NB4 (cell line): ENCODE measurements at places on chromosomes 7 and 10.

GRCh38 chr10:28300027-28300426, 2.8 kb downstream of the MPP7 start:
- no peak for DNase-seq

- DNase-seq, result no peak
These were observed 11.0 kb downstream of the HECW1 start for GRCh38 chr7:43123457-43123856.

DNA sequence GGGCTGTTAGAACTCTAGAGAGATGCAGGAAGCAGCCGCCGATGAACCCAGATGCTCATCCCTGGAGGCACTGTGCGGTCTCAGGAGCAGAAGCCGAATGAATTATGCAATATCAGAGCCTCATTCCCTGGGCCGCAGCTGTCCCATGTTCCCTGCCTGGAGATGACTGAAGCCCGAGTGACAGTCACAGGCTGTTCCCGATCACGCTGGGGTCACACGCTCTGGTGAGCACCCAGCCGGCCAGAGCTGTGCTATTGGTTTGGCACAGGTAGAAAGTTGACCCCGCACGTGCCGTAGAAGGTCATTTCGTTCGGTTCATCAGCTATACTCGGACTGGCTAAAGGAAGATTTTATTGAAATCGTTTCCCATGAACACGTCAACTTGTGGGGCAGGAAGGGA, 140.5 kb upstream of the SH2B2 start:
- DNase-seq, result no peak

- no peak for DNase-seq
These were observed 155.1 kb upstream of the MBL2 start for GRCh38 chr10:52927678-52928077.

DNA sequence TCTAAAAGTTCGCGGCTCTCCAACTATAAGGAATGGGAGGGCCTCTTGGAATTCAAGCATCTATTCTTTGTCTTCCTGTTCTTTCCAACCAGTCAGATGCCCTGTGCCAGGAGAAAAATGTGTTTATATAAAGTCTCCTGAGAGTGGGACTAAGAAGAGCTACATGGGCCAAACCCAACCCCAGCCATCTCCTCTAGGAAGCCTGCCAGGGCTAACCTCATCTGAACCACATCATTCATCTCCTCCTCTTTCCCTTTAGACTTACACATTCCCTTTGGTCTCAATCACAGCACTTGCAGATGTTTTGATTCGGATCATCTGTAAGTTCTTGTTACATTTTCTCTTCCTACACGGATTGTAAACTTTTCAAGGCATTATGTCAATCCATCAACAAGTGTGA, 62.6 kb downstream of the DOCK4 start:
- no peak for DNase-seq

DNA sequence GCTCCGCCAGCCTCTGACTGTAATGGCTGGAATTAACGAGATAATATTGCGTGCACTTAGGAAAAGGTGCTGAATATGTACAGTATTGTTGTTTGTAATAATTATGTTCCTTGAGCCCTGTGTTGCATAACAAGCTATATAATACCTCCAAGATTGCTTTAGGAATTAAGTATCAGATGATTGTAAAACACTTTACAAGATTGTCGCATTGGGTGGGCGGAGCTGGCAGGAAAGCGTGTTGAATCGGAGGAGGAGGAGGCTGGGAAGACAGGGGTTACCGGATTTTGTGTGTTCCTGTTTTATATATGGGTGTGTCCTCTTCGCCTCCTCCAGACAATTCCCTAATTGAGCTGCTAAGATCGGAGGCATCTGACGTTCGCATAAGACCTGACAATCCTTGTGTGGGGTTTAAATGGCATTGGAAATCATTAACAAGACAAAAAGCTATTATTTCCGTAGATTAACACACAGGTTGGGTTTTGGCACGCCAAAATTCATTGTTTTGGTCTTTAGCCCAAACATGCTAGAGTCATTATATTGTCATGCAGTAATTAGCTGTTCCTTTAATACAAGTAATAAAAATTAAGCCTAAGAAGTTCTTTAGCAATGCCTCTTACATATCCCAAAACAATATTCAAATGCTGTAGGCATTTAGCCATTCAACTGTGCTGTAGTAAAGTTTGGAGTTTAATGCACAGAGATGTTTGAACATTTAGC, 192.9 kb upstream of the SH2B2 start:
- no peak for DNase-seq

- no peak for DNase-seq
These were observed 58.8 kb downstream of the STEAP1B start for GRCh38 chr7:22441157-22441556.

DNA sequence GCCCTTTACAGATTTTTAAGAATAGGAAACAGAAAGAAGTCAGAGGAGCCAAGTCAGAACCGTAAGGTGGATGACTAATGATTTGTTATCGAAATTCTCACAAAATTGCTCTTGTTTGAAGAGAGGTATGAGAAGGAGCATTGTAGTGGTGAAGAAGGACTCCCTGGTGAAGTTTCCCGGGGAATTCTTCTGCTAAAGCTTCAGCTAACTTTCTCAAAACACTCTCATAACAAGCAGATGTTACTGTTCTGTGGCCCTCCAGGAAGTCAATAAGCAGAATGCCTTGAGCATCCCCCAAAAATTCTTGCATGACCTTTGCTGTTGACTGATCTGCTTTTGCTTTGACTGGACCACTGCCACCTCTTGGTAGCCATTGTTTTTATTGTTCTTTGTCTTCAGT, 152.9 kb downstream of the HGF start:
- no peak for DNase-seq

DNA sequence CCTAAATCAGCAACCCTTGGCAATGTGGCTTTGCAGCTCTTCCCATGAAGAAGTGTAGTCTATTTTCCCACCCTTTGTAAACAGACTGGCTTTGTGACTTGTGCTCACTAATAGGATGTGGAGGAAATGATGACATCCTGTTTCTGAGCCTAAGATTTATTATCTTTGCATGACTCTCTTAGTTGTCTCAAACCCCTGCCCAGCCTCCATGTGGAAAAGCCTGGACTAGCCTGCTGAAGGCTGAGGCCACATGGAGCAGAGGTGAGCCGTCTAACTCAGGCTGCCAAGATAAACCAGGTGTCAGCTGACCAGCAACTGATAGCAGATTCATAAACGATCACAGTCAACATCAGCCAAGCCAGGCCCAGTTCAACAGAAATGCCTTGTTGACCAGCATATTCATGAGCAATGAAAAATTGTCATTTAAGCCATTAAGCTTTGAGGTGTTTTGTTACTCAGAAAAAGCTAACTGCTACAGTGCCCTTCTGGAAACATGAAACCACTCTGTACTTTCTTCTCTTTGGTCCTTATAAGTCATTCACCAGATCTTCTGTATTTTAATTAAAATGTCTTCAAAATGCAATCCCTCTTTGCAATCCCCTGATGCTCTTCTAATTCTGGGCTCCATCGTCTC, 586.3 kb upstream of the ANKRD30A start:
- peak; percentile 29 for DNase-seq

DNA sequence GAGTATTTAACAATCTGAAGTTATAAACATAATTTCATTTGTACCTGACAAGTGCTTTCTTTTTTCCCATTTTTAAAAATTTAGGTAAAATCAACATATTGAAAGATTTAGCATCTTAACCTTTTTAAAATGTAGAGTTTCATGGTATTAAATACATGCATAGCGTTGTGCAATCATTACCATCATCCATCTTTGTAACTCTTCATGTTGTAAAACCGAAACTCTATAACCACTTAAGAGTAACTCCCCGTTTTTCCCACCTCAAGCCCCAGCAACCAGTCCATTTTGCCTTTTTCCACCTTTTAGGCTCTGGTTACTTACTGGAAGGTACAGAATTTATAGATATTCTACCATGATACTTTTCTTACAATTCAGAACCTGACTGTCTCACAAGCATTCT, 892.5 kb downstream of the DNAJB9 start:
- DNase-seq, result no peak

DNA sequence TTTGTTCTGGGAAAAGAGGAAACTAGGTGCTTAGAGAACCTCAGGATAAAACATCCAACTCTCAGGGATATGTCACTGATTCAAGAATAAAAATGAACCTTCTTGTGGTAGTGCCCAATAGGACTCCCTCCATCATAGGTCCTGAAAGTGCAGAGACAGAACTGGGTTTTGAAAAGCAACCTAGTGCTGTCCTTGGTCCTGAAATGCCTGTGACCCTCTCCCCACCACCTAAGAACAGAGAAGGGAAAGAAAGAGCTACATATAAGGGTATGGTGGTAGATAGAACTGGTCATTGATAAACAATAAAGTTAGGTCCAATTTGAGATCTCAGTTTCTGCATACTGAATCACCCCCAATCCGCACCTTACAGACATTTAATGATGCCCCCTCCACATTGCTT, 953.3 kb downstream of the XPNPEP1 start:
- DNase-seq, result peak; percentile 49

DNA sequence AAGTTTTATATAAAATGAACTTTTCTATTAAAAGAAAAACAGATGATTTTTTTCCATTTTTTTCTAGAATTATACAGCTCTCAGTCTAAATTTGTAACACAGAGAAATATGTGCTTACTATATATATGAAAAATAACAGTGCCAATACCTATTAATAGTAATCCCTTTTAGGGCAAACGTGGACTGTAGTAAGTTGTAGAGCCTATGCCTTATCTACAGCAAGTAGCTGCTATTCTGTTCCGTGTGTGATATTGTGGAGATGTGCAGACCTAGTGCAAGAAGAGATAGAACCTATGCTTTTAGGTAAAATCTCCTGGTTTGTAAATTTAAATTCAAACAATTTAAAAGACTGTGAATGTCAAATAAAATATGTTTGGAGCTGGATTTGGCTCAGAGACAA, 72.9 kb downstream of the FAS start:
- DNase-seq, result no peak

GRCh38 chr7:101373812-101374614, 11.3 kb downstream of the COL26A1 start:
- no peak for DNase-seq

- DNase-seq, result no peak
These were observed 130.0 kb downstream of the CHRM2 start for GRCh38 chr7:136998495-136998894.

DNA sequence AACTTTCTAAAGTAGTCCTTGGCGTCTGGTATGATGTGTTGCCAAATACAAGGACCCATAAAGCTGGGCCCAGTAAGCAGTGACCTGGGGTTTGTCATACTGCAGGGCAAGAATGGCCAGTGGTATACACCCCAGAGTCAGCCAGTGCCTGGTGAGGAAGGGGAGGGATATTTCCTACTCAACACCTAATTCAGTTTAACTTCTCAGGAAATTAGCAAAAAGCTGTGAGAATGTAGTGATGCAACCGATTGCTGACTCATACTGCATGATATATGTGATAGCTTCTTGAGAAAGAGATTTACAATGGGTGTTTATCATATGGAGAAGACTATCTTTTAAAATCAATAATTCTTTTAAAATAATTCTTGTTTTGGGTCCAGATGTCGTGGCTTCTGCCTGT, 889.3 kb upstream of the CELF2 start:
- peak; percentile 11 for DNase-seq

GRCh38 chr10:79082631-79083596, 14.1 kb downstream of the ZMIZ1 start:
- DNase-seq, result no peak

- peak; percentile 98 for DNase-seq
These were observed 1.7 kb upstream of the MYO1G start for GRCh38 chr7:44980393-44981034.

DNA sequence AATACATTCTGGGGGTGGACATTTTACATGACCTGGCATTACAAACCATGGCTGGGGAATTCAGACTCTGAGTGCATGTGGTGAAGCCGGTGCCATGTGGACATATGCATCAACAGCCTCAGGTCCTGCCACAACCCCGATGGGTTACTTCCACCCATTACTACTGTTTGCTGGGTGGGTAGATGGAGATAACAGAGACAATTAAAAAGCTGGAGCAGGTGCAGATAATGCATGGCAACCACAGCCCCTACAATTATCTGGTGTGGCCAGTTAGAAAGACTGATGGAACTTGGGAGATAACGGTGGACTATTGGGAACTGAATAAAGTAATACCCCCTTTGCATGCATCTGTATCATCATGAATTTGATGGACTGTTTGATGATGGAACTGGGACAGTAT, 21.6 kb upstream of the ADAMTS14 start:
- DNase-seq, result no peak

DNA sequence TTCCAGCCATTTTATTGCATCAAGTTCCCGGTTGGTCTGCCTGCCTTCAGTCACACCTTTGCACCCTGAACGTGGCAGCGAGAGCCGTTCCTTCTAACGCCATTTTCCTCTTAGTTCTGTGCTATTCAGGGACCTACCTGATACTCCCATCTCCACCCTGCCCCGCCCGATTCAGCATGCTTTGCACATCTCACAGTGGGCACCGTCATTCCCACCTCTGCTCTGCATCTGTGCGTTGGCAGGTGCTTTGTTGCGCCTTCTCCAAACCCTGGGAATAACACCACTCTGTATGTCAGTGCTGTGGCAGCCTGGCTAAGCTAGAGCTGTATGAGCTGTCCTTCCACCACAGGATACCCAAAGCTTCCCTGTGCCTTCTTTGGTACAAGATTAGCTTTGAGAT, 96.8 kb downstream of the ACTR3B start:
- DNase-seq, result no peak

GRCh38 chr10:94916423-94916822, 22.0 kb upstream of the CYP2C9 start:
- no peak for DNase-seq

- DNase-seq, result no peak
These were observed 3.8 kb downstream of the PRKCQ start for GRCh38 chr10:6576326-6576725.

- DNase-seq, result peak; percentile 84
These were observed 57.6 kb upstream of the ANTXRL start for GRCh38 chr10:46229144-46229563.

DNA sequence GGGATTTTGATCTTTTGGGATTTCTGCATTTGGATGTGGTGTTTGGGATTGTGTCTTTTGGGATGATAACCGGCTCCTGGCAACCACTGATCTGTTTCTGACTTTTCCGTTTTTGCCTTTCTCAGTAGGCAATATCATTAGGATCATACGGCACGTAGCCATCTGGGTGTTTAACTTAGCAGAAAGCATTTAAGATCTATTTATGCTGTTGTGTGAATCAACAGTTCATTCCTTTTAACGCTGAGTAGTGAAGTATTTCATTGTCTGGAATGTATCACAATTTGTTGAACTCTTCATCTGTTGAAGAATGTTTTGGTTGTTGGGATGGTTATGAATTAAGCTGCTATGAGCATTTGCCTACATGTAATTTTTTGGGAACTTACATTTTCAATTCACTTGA, 459.6 kb downstream of the SDK1 start:
- DNase-seq, result no peak
